GM03348 (cell line): ENCODE measurements at places on chromosomes 7 and 10.

DNA sequence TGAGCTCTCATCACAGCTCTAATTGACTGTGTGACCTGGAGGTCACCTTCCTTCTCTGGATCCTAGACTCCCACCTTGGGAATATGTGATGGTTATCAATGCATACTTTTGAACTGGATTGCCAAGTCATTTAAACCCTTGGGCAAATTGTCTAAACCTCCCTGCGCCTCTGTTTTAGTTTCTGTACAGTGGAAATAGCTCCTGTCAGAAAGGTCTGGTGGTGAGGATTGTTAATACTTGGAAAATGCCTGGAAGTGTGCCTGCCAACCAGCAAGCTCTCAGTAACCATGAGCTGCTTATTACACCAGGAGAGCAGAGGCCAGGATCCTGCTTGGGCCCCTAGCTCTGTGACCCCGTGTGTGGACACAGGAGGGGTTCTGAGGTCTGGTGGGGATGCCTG lies 108.7 kb upstream of the PPIF start:
- no peak for DNase-seq

GRCh38 chr7:157851501-157852067 lies 514.8 kb downstream of the DNAJB6 start:
- DNase-seq: no peak

DNA sequence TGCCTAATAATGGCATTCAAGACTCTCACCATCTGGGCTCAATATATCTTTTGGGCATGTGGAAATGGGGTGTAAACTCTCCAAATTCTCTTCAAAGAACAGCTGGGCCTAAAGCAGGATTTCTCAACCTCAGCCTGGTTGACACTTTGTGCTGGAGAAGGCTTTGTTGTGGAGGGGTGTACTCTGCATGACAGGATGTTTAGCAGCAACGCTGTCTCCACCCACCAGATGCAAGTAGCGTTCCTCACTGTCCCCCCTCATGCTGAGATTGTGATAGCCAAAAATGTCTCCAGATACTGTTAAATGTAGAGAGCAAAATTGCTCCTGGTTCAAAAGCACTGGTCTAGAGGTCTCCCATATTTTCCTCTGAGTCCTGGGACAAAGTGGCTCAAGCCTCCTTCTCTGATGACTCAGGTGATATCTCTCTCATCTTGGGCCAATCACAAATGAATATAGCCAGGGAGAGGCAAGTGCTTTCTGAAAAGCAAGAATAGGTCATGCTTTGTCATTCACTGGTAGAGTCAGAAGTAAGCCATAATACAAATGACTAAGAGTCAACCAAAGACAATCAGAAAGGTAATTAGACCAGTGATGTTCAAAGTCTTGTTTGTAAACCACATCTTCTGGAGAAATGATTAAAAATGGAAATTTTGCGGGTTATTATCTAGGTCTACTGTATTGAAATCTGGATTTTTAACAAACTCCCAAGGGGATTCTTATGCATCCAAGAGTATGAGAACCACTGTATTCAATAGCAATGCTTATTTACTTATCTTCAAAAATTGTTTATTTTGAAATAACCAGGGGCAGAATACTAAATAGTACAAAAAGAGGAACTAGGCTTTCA lies 330.8 kb downstream of the PTEN start:
- DNase-seq: no peak

- DNase-seq: no peak
Observed at GRCh38 chr10:23035569-23035968, 59.8 kb upstream of the MSRB2 start.

- no peak for DNase-seq
Observed at GRCh38 chr10:103958996-103959395, 7.9 kb upstream of the SLK start.

DNA sequence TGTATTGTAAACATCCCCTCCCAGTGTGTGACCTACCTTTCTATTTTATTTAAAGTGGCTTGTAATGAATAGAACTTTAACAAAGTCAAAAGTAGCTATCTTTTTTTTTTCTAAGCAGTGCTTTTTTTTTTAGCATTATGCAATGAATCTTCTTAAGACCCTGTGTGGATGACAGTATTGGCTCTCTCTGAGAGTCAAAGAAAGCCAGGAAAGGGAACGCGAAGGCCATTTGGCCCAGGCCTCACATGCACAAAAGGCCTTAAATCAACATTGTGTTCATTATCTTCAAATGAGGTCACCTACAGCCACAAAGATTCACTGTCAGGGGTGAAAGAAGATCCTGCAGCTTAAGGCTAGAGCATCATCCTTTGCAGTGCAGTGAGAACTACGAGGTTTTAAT lies 721.5 kb downstream of the GRID1 start:
- no peak for DNase-seq

DNA sequence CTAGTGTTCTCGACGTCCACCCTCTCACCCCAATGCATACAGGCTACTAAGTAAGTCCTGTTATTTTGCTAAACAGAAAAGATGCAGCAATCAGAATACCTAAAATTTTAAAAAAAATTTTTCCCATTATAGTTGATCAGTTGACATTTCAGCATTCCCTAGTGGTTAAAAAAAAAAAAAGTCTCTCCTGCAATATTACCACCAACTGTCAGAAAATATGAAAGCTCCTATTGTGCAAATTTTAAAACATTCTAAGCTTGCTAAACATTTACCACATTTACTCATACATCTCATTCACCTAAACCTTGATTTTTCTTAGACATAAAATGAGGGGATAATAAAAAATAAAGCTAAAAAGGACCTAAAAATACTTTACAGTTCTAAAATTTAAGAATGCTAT lies 165.6 kb downstream of the AVL9 start:
- DNase-seq: no peak

- peak; percentile 97 for DNase-seq
Observed at GRCh38 chr7:76047811-76048667, at the start of the genes MDH2 and STYXL1. TSS of gene MDH2 (plus strand) at chr7:76048106. CDS start at chr7:76048161, 55 bp downstream. TSS of gene STYXL1 (minus strand) at chr7:76048000. CDS start at chr7:76030523, 17,477 bp downstream.

GRCh38 chr10:119782981-119783664 lies 57.3 kb downstream of the INPP5F start:
- DNase-seq: peak; percentile 51

- peak; percentile 10 for DNase-seq
Observed at GRCh38 chr7:24290004-24290641, 6.1 kb downstream of the NPY start.

DNA sequence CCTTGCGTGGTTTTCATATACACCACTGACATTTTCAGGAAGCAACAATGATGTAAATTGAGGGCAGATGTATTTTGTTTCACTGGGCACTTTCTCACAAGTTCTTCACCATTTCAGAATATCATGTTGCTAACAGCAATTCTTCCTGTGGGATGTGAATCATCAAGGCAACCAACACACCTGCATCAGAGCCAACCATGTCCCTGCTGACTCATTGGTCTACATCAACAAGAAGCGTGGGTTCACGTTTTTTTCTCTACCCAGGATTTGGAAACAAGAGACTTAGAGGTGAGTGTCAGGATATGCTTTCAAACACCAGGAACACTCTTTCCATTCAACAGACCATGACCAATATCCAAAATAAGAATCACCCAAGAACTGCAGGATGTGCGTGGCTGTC lies 203.9 kb downstream of the TEX36 start:
- DNase-seq: no peak

DNA sequence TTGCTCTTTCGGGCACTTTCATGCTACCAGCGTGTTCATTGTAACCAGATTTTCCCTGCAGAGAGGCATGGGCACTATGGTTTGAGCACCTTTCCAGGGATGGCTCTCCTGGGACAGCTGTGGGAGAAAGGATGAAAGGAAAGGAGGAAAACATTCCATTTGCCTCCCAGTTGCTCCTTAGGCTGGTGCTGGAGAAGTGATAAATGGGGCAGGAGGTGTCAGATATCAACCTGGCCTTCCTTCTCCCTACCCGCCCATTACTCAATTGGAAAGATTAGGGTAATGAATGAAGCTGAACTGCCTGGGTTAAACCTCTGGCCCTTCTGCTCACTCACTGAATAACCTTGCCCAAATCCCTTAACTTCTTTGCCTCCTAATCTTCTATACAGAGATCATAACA lies 228.4 kb downstream of the PLXNA4 start:
- DNase-seq: no peak

DNA sequence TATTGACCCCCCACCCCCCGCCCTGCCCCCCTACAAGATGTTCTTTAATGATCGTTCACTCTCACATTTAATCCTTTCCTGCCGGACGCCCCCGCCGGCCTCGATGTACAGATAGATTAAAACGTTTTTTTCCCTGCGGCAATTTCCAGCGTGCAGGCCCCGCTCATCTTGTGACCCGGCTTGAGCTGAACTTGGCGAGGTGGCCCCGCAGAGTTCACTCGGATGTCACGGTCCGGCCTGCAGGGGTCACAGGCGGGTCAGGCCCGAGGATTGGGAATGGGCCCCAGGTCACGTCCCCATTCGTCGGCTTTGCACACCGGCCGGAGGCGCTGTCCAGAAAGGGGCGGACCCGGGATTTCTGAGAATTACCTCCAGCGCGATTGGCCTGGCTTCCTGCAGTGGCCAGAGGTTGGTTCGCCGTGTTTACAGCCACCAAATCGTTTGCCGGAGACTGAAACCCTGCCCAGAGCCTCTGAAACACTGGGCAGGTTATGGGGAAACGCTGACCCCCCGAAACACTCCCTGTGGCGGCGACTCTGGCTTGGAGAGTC lies 1.9 kb upstream of the CYP26A1 start:
- DNase-seq: no peak

- DNase-seq: peak; percentile 30
Observed at GRCh38 chr10:108393089-108393488, 1228.6 kb upstream of the SORCS1 start.

DNA sequence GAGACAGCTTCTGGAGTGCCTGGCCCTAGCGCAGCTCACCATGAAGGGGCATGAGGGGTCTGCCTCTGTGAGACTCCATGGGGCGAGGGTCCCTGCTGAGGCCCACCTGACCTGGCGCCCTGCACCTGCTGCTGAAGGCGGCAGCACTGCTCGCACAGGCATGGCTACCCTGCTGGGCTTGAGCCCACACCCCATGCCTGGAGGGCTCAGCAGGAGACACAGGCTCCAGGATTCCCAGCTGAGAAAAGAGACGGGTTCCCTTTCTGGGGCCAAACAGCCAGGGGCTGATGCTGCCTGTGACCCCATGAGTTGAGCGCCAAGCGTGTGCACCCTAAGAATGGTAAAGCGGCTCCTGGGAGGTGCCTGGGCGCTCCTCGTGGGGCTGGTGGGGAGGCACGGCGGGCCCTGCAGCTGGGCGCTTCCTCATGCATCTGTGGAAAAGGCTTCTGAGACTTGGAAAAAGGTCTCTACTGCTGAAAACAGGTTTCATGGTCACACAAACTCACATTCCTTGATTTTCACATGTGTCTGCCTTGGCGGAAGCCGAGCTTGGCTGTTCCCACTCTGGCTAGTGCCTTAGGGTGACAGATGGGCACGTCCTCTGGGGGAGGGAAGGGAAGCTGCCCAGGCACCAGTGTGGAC lies 233.4 kb downstream of the ZMYND11 start:
- DNase-seq: no peak

- DNase-seq: no peak
Observed at GRCh38 chr7:91717681-91718470, 162.6 kb downstream of the MTERF1 start.

DNA sequence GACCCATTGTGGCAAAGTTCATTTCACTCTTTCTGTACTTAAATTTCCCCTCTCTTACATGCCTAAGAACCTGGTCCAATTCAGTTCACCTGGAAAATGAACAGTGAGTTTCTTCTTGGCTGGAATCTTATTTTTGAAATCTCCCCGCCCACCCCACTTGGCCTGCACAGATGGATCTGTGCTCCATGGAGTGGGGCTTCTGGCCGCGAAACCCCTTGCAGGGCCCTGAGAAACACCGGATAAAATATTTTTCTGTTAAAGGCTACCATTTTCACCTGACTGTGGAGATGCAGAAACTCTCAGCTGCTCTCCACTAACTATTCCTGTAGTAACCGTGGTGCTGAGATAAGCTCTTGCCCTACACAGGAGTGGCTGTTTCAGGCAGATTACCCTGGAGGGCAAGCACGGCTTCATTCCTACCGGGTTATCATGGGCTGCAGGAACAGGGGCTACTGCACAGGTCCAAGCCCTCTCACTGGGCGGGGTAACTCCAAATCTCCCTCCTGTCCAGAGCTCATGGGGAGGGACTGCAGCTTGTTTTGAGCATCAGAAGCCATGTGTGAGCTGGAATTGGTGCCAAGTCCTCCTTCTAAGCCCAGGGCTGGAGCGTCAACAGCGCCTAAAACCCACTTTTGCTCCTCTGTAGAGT lies 118.9 kb downstream of the PRPF18 start:
- DNase-seq: no peak

- no peak for DNase-seq
Observed at GRCh38 chr7:80047032-80047431, 87.6 kb upstream of the GNAI1 start.

DNA sequence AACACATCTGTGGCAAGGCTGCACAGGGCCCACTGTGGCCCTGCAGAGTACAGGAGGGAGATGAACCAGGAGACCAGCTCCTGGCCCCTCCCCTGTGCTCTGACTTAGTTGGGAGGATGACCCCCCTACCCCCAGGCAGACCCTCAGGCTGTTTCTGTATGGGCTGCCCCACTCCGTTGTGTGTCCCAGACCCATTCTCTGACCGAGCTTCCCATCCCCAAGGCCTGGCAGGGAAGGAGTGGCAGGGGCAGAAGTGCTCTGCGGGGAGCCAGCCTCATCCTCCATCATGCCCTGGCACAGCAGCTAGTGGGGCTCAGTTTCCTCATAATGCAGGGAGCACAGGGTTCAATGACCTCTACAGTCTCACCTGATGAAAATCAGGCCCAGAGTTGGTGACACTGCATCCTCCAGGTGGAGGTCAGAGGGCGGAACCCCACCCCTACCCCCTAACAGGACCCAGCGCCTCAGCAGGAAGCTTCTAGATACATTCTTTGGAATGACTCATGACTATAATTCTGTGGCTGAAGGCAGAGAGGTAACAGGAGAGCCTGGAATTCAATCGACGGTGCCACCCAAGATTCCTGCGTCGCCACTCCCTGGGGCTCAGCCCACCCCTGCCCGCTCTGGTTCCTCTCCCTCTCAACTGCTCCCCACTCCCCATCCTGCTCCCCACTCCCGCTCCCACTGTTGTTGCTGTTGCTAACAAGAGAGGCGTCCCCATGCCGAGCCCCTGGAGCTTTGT lies 18.2 kb downstream of the PODXL start:
- peak; percentile 79 for DNase-seq

- no peak for DNase-seq
Observed at GRCh38 chr10:8245814-8246142, 191.3 kb downstream of the GATA3 start.

GRCh38 chr10:25954851-25955250 lies 20.8 kb downstream of the MYO3A start:
- no peak for DNase-seq

DNA sequence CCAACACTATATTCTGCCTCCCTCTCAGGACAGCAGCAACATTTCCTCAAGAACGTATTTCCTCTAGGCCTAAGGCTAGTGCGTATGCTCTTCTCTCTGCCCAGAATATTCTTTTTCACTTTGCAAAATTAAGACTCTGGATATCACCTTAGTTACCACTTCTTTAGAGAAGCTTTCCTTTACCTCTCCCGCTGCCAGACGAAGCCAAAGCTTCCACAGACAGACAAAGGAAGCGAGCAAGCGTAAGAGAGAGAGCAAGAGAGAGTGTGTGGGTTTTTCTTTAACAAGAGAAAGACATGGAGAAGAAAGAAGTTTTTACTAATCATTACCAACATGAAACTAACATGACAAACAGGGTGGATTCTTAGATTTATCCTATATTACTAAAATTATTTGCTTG lies 64.1 kb downstream of the P4HA1 start:
- DNase-seq: no peak

GRCh38 chr7:151764056-151764920 lies 112.6 kb downstream of the PRKAG2 start:
- DNase-seq: no peak

GRCh38 chr10:49398986-49399385 lies 3.1 kb upstream of the DRGX start:
- DNase-seq: no peak

GRCh38 chr7:87218796-87219544 lies 562 bp downstream of the TMEM243 start:
- DNase-seq: peak; percentile 79

GRCh38 chr7:135285547-135286233 lies 52.1 kb downstream of the STRA8 start:
- no peak for DNase-seq
